Brain microvascular endothelial cell (primary cell): ENCODE measurements at places on chromosomes 6 and 20.
A peak's percentile ranks its signal among the peaks of the same experiment; 100 is the strongest.

DNA sequence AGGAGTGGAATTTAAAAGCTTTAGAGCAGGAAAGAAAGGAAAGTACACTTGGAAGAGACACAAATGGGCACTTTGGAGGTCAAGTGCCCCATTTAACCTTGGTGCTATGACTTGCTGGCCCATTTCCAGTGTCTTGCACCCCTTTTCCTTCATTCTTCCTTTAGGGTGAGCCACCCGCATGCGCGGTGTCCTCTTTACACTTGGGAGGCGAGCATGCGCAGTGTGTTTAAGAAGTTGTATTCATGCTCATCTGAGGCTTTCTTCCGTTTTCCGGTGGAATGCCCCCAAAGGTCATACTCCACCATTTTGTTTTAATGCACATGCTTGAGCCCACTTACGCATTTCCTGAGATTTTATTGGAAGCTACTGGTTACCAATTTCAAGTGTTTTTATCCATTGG is 29.1 kb downstream of the TMEM170B start:
- DNase-seq: no peak

- no peak for DNase-seq
These were observed 41.2 kb downstream of the OPN5 start for GRCh38 chr6:47822856-47823554.

GRCh38 chr6:149910721-149911151 is 12.2 kb downstream of the RAET1G start:
- no peak for DNase-seq

- DNase-seq: peak; percentile 9
These were observed 13.4 kb downstream of the SNX14 start for GRCh38 chr6:85580118-85580877.

DNA sequence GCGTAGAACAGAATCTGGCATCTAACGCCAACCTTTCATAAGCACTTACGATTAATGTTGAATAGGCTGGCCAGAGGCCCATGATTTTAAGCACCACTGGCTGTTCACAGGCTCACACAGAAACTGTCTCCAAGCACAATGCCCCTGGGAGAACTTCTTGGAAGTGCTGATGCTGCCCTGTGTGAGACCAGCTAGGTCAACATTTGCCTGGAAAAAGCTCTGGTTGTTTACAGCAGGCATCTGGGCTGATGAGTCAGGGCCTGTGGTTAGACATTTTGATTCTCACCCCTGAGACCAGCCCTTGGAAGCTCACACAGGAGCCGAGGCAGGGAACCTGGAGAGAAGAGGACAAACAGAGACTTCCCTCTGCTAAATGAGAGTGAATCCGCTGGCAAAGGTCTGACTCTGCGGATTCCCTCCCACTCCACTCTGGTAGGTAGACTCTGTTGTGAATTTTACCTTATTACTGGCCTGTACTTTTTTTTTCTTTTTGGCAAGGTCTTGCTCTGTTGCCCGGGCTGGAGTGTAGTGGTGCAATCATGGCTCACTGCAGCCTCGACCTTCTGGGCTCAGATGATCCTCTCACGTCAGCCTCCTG is 6.8 kb upstream of the SULF2 start:
- peak; percentile 88 for DNase-seq

GRCh38 chr6:159788753-159789376 is 537 bp downstream of the TCP1 start:
- peak; percentile 28 for DNase-seq

GRCh38 chr20:63969838-63970713 is at the start of gene ZNF512B:
TSS of gene ZNF512B (minus strand) at chr20:63969930. CDS start at chr20:63967950, 1,980 bp downstream.
- DNase-seq: no peak

- DNase-seq: no peak
These were observed 16.8 kb upstream of the BICRAL start for GRCh38 chr6:42764911-42765648.

DNA sequence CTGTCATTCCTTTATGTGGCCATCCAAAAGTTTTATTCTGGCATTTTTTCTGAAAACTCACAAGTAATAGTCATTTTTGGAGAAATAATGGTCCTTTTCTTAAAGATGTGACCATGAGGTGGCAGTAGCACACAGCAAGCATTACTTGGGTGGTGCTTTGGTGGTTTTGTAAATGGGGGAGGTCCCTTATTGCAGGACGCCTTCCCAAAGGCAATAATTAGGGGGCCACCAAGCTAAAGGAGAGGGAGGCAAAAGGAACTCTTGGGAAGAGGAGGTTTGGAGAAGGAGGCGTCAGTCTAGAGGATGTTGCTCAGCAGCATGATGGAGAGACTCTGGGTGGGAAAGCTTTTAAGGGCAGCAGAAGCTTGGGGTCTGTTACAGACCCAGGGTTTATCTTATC is 422.6 kb upstream of the MMS22L start:
- DNase-seq: no peak

- no peak for DNase-seq
These were observed 1.2 kb upstream of the PLTP start for GRCh38 chr20:45913116-45913515.

DNA sequence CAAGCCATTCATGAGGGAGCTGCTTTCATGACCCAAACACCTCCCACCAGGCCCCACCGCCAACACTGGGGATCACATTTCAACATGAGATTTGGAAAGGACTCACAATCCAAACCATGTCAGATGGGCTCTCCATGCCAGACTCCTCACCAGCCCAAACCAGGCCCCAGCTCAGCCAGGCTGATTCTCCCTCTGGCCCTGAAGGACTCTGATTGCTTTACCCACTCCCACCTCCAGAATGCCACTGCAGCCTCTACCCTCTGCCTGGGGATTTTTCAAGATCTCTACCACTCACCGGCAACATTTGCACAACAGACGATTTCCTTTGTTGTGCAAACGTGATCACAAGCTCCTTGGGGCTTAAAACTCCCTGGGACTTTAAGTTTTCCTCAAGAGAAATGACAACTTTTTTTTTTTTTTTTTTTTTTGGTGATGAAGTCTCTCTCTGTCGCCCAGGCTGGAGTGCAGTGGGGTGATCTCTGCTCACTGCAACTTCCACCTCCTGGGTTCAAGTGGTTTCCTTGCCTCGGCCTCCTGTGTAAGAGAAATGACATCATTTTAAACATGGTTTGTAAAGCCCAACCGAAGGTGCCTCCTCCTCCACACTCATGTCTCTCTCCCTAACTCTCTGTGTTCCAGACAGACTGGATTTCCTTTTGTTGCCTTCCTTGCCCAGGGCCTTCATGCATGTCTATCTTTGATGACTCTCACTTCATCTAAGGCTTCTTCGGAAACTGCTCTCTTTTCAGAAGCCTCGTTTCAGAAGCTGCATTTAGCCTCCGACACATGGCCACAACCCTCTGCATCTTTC is 147.0 kb downstream of the CDH26 start:
- DNase-seq: no peak

DNA sequence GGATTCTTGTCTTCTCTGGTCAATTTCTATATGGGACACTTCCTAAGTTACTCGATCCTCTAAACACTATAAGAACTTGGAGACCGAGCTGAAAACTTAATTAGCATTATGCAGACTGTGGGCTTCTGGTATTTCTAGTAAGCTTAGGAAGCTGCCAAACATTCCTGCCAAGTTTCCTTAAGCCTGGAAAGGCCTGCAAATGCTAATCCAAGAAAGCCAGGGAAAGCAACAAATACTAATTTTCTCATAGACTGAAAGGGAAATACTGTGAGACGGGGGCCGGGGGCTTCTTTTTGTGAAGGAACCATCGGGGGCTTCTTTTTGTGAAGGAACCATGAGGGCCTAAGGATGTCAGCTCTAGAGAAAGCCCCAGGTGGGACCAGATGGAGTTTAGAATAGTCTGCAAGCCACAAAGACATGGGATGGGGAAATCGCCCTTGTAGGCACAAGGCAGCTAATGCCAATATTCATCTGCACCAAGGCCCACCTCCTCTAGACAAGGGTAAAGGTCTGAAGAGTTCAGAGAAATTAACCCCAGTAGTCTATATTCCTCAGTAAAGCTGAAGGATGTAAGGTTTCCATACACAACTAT is 332.4 kb upstream of the PRDM1 start:
- DNase-seq: no peak

DNA sequence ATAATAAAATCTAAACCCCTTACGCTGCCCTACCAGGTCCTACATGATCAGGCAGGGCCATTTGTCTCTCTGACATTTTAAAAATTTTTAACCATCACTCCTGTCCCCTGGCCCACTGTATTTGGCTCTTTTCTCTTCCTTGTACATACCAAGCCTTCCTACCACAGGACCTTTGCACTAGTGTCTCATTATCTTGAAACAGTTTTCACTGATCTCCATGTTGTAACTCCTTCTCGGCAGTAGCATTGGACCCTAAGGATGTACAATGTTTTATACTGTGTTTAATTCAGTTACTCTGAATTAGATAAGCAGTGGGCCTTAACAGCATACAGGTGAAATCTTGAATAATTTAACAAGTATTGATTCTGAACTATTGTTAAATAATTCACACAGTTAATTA is 330.7 kb downstream of the UTRN start:
- no peak for DNase-seq

DNA sequence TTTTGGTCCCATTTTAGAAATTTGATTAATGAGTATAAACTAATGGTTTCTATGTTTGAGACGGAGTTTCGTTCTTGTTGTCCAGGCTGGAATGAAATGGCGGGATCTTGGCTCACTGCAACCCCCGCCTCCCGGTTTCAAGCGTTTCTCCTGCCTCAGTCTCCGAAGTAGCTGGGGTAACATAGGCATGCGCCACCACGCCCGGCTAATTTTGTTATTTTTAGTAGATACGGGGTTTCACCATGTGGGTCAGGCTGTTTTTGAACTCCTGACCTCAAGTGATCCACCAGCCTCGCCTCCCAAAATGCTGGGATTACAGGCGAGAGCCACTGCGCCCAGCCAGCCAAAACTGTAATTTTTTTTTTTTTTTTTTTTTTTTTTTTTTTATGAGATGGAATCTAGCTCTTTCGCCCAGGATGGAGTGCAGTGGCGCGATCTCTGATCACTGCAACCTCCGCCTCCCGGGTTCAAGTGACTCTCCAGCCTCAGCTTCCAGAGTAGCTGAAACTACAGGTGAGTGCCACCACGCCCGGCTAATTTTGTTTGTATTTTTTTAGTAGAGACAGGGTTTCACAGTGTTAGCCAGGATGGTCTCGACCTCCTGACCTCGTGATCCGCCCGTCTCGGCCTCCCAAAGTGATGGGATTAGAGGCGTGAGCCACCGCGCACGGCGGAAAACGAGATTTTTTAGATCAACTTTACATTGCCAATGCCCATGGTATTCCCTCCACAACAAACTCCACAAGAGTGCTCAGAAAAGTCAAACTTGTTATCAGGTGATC is 127.8 kb downstream of the HFE start:
- DNase-seq: no peak

DNA sequence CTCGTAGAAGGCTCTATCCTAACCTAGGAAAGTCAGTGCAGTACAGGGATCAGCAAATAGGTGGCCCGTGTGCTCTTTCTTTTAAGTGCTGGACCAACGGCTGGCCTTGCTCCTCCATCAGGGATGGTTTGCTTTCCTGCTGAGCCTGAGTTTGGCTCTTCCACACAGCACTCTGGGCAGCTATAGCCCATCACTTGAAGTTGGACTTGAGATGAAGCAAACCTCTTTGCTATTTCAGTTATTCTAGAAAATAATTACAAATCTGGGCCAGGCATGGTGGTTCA is 66.9 kb upstream of the KCNK16 start:
- peak; percentile 5 for DNase-seq

- no peak for DNase-seq
These were observed 56.3 kb upstream of the PRL start for GRCh38 chr6:22353101-22353500.

DNA sequence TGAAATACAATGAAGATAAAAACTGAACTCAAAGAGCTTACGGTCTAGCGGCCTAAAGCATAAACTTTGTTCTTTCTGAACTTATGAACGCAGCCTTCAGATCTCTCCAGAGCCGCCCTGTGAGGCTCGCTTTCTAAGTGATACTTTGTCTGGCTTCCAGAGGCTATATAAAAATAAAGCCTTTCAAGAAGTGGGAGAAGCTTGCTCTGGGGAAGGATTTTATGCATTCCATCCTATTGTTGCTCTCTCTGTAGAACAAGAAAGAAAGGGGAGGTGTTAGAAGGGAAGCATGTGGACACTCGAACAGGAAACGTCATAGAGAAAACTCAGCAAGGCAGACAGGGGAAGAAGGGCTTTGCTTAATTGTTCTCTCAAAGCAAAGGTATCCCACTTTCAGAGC is 77.0 kb downstream of the TBX18 start:
- DNase-seq: no peak

GRCh38 chr6:90107771-90108282 is 188.8 kb downstream of the BACH2 start:
- no peak for DNase-seq

DNA sequence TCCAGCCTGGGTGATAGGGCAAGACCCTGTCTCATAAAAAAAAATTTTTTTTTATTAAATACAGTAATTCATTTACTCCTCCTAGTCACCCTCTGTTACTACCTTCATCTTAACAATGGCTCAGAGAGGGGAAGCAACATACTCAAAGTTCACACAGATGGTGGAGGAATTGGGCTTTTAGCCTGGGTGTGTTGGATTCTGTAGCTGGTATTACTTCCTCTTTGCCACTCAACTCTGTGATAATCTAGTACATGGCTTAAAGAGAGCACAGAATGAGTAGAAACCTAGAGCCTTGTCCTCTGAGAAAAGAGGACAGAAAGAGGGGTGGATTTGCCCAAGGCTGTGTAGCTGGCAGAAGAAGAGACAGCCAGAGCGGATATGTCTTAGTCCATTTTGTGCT is 96.6 kb downstream of the DLGAP4 start:
- no peak for DNase-seq

GRCh38 chr20:19138758-19139157 is 73.7 kb upstream of the SLC24A3 start:
- DNase-seq: no peak

DNA sequence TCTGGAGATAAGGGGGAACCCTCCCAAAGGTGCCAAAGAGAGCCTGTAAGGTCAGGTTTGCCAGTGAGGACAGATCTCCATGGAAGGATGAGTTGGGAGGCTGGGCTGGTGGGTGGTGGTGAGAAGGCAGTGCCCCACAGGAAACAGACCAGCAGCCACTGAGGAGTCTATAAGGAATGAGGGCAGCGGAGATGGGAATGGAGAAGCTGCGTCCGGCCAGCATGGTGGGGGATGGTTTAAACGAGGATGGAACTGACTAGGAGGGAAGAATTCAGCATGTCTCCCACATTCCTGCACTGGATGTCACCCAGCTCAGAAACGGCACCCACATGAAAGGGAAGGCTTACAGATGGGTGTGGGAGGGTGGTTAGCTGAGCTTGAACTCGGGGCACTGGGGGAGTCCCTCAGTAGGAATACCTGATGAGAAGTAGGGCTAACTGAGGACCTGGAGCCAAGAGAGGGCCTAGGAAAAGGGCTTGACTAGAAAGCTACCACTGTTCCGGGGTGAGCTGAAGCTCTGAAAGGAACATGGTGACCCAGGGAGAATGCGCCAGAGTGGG is 53.2 kb downstream of the FOXA2 start:
- DNase-seq: no peak

GRCh38 chr20:4341804-4342485 is 326.6 kb upstream of the RNF24 start:
- peak; percentile 26 for DNase-seq

- DNase-seq: no peak
These were observed 27.4 kb downstream of the MRS2 start for GRCh38 chr6:24430086-24430485.
